ENCODE measurements at places on chromosomes 5 and 9. TPM values are rescaled to one million over a fixed set of nuclear protein-coding genes. Genes with fewer than 3 reads are reported as not detected.

DNA sequence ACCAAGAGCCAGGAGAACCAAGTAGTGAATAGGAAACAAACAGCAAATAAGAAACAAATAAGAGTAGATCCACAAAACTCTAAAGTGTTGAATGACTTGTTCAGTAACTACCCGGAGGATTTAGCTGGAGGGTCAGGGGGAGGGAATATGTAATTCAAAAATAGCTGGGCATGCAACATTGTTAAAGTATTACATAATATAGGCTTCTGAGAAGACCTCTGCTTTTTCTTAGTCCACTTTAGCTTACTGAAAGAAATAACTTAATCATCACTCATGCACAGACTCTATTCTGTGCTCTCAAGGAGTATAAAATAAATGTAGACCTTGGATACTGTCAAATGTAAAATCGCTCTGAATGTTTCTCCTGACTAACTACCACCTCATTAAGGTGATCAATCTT is 183.2 kb upstream of the POU5F2 start:
- no peak for DNase-seq

DNA sequence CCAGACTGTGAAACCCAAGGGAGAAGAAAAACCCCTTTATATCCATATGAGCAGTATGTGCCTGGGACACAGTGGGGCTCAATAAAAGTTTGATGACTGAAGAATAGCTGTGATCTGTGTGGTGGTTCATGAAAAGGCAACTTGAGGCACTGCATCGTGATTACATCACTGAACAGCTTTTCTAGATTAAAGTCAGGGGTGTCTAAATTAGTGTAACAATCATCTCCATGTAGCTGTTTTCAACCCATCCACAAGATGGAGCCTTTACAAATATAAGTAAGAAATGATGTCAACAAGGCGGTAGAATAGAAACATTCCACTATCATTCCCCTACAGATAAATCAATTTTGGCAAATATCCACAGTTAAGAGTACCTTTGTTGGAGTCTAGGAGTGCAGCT is 55.5 kb downstream of the PRRC1 start:
- DNase-seq, result no peak

DNA sequence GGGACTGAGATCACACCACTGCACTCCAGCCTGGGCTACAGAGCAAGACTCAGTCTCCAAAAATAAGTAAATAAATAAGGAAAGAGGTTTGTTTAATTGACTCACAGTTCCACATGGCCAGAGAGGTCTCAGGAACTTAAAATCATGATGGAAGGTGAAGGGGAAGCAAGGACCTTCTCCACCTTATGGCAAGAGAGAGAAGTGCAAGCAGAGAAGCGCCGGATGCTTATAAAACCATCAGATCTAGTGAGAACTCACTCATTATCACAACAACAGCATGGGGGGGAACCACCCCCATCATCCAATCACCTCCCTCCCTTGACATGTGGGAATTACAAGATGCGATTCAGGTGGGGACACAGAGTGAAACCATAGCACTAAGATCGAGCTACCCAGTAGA is 22.8 kb upstream of the RGMB start:
- no peak for DNase-seq

- peak; percentile 76 for DNase-seq
Measured at GRCh38 chr5:142095035-142095434, 13.5 kb upstream of the NDFIP1 start.

GRCh38 chr9:70830618-70831017 is 290.8 kb downstream of the TRPM3 start:
- no peak for DNase-seq

Gene ANKRD18A
- total RNA-seq, result 3.9 TPM

Gene CXCL14
- total RNA-seq, result not detected

DNA sequence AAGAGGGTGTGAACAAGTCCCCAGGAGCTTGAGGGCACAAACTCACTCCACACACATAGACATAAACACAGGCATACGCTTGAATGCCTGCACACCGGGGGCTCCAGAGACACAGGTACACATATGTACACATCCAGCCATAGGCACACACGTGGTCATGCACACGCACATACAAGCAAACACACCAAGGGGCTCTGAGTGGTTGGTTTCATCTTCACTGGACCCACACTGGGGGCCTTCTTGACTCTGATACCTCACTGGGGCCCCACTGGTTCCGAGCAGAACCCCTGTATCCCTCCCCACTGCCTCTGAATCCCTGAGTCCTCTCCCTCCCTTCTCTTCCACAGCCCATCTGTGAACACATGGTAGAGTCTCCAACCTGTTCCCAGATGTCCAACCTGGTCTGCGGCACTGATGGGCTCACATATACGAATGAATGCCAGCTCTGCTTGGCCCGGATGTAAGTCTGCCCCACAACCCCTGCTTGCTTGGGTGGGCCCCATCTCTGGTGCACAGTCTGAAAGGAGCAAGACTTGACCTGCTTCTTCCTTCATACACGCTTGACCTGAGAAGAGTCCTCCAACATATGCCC is 6.4 kb downstream of the SPINK4 start:
- no peak for DNase-seq

Gene SLCO6A1
- total RNA-seq, result not detected

Gene SPARC
- 0.62 TPM for total RNA-seq
